Cardiac muscle cell (in vitro differentiated cells and primary cell): ENCODE measurements at places on chromosomes 2 and 18. TPM values are rescaled to one million over a fixed set of nuclear protein-coding genes. Genes with fewer than 3 reads are reported as not detected.
A peak's percentile ranks its signal among the peaks of the same experiment; 100 is the strongest.

- DNase-seq: no peak
Observed at GRCh38 chr2:121709776-121710469, 26.8 kb downstream of the NIFK start.

- DNase-seq: no peak
Observed at GRCh38 chr2:159515441-159515840, 100.9 kb downstream of the BAZ2B start.

- no peak for DNase-seq
Observed at GRCh38 chr18:77520767-77521166, 271.1 kb downstream of the GALR1 start.

GRCh38 chr2:85601771-85602475 is 575 bp downstream of the TMEM150A start:
- DNase-seq: peak; percentile 71

GRCh38 chr18:23378302-23378686 is 74.8 kb upstream of the RIOK3 start:
- no peak for DNase-seq

DNA sequence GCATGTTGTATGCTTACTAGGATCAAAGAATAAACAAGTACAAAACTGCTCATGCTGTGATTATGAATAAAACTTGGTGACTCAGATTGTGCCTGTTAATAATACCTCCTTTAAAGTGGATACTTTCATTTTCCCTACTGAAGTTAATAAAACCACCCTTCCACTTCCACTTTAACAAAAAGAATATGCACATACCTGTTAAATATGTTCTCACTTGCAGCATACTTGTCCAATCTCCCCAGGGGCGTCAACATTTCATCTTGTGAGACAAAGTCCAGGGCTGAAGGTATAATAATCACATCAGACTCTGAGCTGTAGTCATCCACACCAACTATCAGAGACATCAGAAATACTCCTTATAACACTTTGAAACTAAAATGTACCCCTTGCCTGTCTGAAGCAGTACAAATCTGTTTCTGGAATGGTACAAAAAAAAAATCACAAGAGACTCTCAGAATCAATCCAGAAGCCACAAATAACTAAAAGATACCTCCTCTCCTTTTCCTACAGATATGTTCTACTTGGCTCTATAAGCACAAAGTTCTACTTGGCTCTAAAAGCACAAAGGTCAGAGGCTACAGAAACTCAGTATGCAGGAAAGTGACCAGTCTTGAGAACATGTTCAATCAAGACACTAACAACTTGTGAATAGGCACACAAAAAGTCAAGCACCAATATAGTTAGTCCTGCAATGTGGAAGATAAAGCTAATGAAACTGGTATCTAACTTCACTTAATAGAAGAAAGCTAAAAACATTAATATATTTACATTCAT is 19.3 kb downstream of the PPP4R1 start:
- DNase-seq: no peak

MSTN gene
- 0.27 and 0.28 TPM in 2 replicates for total RNA-seq
